ENCODE measurements at places on chromosomes 1 and 21.

- no peak for DNase-seq
Observed at GRCh38 chr1:159791031-159791430, 10.3 kb downstream of the DUSP23 start.

- no peak for DNase-seq
Observed at GRCh38 chr1:69171248-69171647, 396.5 kb upstream of the LRRC7 start.

DNA sequence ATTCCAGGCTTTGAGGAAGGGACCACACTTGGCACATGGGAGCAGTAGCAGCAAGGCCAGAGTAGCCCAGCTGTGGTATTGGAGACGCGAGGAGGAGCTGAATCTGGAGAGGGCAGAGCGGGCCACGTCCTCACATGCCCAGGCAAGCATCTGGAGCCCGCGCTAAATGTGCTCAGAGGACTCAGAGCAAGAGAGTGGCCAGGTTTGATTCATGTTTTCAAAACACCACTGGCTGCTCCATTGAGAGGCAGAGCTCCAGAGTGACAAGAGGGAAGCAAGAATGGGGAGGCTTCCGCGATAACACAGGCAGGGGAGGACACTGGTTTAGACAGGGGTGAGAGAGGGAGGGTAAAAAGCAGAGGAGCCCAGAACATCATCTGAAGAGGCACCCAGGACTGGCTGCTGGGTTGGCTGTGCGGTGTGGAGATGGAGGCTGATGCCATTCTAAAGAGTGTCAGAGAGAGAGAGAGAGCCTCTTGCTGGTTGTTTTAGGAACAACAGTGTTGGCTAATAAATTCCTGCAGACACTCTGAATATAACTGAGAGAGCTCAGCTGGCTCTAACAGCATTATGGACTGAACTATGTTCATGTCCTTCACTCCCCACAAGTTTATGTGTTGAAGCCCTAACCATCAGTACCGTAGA, 32.3 kb downstream of the RCAN1 start:
- no peak for DNase-seq

GRCh38 chr1:93585059-93585966, 96.3 kb downstream of the BCAR3 start:
- DNase-seq: peak; percentile 39

DNA sequence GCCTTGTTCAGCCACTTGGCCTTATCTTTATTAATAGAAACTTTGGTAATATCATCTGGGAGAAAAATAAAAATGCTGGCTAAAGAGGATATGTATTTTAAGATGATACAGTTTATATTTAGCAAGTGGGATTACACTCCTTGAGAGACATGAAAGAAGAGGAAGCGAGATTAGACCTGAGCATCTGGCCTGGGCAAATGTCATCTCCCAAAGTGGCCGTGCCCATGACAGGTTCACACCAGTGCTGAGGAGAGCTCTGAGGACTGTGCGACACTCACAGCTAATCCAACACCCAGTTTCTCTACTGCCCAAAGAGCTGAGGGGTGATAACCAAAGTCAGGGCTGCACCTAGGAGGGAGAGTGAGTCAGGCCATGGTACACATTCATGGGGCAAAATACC, 121.7 kb upstream of the DUSP10 start:
- no peak for DNase-seq

- no peak for DNase-seq
Observed at GRCh38 chr21:43274022-43274945, 105.5 kb downstream of the CRYAA start.

GRCh38 chr1:162928141-162928540, 67.2 kb upstream of the CCDC190 start:
- no peak for DNase-seq

DNA sequence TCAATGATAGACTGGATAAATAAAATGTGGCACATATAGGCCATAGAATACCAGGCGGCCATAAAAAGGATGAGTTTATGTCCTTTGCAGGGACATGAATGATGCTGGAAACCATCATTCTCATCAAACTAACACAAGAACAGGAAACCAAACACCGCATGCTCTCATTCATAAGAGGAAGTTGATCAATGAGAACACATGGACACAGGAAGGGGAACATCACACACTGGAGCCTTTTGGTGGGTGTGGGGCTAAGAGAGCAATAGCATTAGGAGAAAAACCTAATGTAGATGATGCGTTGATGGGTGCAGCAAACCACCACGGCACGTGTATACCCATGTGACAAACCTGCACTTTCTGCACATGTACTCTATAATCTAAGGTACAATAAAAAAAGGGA, 883.4 kb upstream of the PRMT6 start:
- no peak for DNase-seq

DNA sequence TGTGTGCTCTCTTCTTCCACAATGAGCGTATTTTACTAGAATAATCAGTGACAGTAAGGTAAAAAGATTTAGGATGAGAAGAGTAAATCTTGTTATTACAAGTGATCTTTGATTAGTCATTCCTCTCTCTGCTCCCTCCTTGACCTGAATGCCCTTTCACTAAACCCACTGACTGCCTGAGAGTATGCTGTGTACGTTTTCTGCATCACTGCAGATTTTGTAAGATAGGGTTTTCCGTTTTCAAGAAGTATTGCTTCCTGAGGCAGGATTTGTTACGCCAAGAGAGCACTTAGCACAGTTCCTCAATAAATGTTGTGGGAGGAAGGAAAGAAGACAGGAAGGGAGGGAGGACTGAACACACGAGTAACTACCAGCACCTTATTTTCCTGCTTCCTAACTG, 7.7 kb upstream of the LAMB3 start:
- no peak for DNase-seq

DNA sequence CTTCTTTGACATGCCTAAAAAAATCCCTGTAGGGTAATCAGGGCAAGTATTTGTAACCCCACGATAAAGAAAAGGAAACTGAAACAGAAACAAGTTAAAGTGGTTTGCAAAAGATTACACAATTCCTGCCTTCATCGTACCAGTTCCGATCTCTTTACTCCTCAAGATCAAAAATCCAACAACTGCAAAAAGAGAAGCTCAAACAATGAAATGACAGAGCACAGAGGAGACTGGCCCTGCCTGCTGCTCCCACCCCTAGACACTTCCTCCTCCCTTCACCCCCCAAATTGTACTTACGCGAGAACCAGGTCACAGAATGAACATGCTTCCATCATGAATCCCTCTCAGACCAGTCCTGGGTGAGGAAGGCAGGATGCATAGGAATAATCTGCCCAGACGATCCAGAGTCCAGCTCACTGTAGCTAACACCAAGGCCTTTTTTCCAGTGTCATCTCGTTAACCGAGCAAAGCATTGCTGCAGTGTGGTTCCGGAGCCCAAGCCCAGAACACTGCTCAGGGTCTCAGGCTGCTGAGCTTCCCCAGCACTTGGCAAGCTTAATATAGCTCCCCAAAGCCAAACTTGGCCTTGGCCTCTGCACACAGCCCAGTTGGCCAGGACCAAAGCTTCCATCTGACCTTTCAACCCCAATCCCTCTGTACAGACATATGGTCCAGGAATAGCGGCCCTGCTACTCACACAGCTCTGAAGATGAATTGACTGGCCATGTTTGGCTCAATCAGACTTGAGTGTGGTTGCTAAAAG, 20.3 kb downstream of the RXRG start:
- DNase-seq: no peak

DNA sequence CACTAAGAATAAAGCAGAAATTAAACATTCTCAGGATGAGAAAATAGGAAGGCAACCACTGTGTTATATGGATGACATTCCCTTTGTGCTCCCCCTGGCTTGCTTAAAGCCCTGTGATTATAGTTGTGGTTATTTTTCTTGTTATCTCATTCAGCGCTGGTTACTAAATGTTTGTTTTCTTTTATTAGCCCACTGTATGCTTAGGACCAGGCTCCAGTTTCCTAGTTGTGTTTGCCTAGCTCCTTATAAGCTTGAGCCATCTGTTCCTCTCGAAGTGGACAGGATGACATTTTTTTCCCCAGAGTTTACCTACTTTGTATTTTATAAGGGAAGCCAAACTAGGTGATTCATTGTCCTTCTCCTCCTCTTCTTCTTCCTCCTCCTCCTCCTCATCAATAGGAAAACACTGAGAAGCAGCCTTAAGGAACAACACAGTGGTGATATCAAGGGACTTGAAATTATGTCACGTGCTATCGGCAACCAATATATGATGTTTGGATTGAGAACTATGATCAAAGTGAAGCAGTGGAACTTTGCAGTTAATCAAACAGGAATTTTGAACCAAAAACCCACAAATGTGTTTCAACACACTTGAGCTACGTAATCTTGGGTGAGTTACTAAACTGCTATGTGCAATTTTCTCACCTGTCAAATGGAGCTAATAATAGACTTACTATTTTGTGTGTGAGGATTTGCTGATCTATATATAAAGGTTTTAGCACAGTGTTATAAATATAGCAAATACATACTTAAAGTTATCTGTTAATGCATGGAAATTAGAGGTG, 35.1 kb upstream of the RGS7 start:
- no peak for DNase-seq

DNA sequence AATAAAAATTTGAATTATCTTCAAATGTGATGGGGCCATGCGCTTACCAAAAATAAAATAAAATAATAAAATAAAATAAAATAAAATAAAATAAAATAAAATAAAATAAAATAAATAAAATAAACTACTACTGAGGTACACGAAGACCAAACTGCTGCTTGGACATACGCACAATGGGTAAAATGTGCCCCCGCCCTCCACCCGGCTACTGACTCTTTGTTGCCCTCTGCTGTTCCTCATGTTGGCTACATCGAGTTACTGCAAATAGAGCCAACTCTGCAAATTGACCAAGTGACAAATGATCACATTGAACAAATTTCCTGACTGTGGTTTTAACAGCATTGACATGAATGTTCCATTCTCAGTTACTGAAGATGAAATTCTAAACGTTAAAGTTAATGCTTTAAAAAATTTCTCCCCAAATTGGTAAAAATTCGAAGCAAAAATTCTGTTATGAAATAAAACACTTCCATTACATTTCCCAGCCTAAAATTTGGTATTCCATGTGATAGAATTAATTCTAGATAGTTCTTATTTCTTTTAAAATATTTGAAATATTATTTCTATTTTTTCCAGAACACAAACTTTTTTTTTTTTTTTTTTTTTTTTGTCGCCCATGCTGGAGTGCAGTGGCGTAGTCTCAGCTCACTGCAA, 18.8 kb upstream of the MAP1LC3C start:
- peak; percentile 12 for DNase-seq

- DNase-seq: no peak
Observed at GRCh38 chr1:236795757-236796667, 920 bp downstream of the MTR start.

DNA sequence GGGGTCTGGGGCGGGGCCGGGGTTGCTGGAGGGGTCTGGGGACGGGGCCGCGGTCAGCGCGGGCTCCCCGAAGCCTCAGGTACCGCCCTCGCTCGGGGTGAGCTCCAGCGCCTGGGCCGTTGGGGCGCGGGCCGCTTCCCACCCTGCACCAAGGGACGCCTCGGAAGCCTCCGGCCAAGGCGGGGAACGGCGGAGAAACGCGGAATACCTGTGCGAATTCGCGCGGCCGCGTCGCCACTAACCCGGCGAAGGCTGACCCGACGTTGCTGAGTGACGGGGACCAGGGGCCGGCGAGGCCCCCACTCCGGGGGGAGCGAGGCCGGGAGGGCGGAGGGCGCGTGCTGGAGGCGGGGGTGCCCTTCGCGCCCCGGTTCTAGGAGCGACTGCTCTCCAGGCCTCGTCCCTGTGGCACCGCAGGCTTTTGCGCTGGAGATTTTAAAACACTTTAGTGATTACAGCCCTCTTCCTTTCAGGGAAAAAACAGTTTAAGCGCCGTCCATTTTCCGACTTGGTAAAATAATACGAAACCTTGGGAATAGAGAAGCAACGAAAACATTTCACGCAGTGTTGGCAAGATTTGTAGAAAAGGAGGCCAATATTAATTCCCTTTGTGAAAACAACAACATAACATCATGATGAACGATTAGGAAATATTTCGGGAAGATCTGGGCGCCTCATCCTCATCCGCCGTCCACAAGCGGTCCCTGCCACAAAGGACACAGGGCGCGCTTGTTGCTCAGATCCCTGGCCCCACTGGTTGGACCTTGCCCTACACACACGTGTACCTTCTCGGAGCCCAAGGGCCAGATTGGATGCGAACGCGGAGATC, 971 bp upstream of the GNG4 start:
- DNase-seq: no peak

DNA sequence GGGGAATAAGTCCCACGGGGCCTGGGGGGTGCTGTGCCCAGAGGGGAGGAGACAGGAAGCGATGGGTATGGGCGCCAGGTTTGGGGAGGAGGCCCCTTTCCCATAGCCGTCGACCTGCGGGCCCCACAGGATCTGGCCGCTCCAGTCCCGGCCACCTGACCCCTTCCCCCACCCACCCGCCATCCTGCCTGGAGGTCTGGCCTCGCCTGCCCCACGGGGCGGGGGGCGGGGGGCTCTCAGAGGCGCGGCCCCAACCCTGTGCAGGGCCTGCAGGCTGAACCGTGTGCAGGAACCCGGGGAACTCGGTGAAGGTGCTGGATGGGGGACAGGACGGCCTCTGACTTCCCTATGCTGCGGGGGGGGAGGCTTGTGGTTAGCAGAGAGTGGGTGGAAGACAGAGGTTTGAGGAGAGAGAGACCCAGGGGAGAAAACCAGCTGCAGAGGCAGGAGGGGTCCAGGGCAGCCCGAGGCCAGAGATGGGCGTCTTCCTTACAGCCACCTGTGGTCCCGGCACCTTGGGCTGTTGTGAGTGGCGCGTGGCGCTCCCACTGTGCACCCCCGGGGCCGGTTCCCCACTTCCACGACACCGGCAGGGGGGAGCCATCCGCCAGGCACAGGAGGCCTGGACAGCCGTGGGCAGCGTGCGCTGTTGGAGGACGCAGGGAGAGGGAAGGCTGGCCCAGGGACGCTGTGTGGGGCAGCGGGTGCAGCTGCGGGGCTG, 2.5 kb upstream of the TNFRSF18 start:
- DNase-seq: no peak

DNA sequence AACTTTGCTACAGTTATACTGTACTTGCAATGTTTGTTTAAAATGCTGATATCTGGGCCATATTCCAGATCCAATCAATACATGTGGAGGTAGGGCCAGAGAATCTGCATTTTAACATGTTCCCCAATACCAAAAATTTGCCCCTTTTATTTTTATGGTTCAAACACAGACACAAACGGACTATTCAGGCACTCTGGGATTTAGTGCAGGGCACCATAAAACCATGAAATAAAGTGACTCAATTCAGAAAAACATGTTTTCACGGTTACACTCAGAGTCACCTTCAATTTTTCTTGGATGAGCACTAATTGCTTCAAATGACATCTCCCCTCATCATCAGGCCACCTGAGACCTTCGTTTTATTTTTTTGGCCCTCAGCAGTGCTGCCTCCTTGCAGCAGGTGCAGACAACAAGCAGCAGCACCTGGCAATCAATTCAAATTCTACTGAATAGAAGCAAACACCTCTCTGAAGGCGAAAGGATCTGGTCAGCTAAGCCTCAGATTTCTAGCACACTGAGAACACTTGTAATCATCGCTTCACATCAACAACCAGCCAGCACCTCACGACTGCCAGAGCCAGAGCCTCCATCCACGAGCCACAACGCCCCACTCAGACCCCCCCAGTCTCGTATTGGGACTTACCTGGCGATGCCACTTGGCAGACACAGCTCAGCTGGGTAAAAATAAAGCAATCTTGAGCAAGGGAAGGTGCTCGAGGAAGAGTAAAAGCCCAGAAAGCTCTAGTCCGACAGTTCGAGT, 1.1 kb downstream of the ERO1B start:
- DNase-seq: no peak

GRCh38 chr1:156700736-156701531, 4.4 kb downstream of the CRABP2 start:
- DNase-seq: no peak
